ENCODE measurements at places on chromosomes 12 and 14.

DNA sequence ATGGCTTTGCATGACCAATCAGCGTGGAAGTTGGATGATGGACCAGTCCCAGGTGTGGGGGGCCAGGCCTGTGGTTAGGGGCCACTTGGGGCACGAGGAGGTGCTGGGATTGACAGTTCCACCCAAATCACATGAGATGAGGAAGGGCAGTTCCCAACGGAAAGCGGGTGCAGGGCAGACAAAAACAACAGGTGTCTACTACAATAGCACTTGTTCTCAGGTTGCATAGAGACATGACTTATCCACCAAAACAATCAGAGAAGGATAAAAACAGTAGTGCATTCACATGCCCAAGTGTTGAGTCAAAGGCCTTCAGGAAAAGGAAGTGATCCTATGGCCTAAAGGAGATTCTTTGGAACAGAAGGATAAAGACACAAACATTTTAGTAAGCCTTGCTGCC, 14.6 kb upstream of the EIF2B2 start:
- DNase-seq = no peak

DNA sequence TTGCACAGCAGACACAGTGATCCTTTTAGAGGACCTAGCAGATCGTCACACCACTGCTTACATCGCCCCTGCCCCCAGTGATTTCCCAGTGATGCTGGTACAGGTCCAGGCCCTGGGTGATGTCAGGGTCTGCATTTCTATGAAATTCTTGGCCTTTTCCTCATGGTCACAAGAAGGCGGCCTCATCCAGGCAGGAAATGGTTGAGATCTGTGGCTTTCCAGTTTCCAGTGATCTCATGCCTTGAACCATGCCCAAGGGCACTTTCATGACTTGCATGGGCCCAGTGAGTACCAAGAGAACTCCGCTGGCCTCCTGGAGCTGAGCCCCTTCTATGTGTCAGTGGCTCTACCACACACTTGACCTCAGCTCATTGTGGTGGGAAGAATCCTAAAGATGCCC, 41.9 kb upstream of the BDKRB2 start:
- DNase-seq = no peak

- DNase-seq = no peak
Measured at GRCh38 chr12:110247340-110248095, 33.5 kb upstream of the ATP2A2 start.

- DNase-seq = no peak
Measured at GRCh38 chr12:70637303-70638085, at the start of gene PTPRB. TSS of gene PTPRB (minus strand) at chr12:70637429. CDS start at chr12:70637395, 34 bp downstream.

DNA sequence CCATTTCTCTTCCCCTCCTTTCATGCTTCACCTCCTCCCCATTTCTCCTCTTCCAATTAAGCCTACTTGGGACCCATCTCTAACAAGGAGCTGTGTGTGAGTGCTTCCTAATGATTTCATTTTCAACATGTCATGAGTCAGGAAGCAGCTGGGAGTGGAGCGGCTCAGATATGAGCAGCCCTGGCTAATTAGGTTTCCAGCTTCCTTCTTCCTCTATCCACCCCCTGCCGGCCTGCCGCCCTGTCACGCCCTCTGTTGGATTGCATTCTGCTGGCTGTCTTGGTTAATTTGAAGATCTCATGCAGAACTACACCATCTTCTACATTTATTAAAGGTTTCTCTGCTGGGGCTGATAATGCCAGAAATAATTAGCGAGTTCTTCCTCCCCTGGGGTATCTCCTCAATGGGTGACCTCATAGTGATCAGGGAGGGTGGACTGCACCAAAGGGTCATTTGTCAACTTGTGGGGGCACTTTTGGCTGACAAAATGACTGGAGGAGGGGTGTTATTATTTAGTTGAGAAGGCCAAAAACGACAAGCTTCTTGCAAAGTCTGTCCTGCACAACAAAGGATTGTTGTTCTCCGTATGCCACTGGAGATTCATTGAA, 300.9 kb upstream of the SRRM4 start:
- DNase-seq = no peak

DNA sequence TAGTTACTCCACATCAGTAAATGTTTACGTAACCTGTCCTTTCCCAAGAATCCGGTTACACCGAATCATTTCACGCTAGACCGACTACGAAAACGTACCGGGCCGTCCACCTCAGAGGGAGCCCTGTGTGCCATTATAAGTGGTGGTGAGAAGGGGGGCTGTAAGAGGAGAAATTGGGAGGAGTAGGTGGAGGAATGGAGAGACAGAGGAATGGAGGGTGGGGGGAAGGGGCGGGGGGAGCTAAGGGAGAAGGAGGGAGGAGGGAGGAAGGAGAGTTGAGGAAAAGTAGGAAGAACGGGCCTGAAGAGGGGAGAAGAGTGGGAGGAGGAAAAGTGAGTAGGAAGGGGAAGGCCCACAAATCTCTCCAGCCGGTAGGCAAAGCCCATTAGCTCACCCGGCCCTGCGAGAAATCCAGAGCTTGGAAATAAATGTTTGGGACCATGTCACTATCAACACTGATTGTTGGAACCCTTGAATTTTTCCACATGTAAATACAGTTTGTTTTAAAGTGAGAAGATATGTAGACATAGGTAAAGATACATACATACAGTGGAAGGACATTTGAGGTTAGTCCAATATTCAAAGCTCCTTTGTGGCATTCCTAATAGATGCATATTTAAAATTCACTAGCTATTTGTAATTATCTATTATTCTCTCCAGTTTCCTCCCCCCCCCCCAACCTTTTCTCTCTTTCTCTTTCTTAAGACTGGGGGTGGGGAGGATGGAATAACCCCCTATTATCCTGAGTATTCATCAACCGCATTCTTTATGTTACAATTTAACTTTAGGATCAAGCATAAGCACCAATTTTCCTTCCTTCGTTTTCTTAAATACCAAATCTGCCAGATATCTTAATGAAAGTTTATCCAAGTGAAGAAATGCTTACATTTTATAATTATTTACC, 2.1 kb upstream of the FOXG1 start:
- DNase-seq = no peak

DNA sequence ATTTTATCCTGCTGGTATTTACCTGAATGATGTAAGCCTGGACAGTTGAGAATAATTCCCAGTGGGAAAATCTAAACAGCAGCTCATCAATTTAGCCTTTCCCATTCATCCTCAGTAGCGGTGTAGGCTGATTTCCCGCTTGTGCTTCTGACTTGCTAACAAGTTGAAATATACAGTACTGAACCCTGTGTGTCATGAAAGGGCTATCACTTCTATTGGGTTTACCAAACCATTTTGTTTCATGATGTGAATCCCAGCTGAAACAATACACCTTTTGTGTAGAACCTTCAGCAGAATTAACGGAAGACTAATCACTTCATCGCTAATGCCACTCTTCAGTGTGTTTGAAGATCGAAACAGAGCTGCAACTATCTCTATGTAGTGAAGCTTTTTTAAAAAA, 88.4 kb downstream of the POLR3B start:
- DNase-seq = no peak

GRCh38 chr14:78136695-78137094, 33.5 kb upstream of the NRXN3 start:
- no peak for DNase-seq

DNA sequence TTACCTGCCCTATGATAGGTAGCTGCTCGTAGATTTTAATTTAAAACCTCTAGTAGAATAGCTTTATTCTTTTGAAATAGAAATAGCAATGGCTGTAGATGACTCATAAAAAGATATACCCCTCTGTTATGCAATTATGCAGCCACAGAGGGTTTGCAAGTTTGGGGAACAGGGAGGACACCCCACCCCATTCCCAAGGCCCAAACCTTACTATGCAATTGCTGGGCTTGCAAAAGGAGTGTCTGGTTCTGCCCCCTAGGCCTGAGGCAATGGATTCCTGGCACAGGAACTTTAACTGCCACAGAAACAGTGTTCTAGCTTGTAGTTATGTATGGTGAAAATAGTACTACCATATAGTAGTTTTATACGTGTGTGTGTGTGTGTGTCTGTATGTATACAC, 403.3 kb downstream of the ADAMTS20 start:
- no peak for DNase-seq

DNA sequence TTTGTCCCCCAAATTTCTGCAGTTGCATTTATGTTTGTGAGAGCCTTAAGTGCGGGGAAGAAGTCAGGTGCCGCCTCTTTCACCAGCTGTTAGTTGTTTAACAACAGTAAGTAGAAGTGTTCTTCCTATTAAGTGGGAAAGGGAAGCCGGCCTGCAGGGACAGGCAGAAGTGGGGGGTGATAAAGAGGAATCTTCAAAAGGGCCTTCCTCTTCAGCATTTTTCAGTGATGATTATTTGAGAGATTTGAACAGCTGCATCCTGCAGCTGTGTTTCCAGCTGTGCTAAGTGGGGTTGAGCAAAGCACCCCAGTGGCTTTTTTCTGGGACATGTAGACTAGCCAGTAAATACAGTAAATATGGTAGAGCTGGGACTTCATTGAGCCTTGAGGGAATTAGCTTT, 32.1 kb upstream of the SLC38A1 start:
- DNase-seq = no peak

- DNase-seq = no peak
Measured at GRCh38 chr14:93245764-93246420, 38.8 kb downstream of the UBR7 start.
